Activated CD4-positive, alpha-beta T cell treated with anti-CD3 and anti-CD28 coated beads, Interleukin-2, amount 50 U/mL, for 24 hours (primary cell): ENCODE measurements at places on chromosomes 6 and 20.
A peak's percentile ranks its signal among the peaks of the same experiment; 100 is the strongest.

GRCh38 chr20:38853759-38854158 lies 48.3 kb downstream of the PPP1R16B start:
- DNase-seq, result no peak

DNA sequence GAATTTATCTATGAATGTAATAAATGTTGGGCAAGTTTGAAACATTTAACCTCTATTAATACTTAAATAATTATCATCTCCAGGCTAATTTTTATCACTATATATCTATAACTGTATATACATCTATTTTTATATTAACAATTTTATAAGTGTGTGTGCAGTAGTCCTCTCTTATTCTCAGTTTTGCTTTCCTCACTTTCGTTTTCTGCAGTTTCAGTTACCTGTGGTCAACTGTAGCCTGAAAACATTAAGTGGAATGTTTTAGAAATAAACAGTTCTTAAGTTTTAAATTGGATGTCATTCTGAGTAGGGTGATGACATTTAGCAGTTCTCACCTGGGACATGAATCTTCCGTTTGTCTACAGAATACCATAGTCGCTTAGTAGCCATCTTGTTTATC lies 379.4 kb upstream of the MAN1A1 start:
- no peak for DNase-seq

DNA sequence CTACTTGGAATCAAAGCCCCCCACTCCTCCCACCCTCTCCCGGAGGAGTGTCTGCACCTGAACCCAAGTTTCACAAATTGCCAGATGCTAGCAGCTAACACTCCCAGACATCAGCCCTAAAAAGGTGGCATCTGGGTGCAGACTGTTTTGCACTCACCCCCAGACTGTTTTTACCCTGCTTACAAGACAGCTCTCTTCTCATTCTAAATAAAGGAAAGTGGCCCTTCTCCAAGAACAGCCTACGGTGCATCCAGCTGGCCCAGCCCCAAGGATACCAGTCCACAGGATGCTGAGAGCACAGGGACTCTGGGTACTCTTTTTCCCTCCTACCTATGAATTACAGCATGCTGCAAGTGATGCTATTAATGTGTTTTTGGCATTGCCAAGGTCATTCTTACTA lies 842.0 kb upstream of the FLRT3 start:
- DNase-seq, result no peak

DNA sequence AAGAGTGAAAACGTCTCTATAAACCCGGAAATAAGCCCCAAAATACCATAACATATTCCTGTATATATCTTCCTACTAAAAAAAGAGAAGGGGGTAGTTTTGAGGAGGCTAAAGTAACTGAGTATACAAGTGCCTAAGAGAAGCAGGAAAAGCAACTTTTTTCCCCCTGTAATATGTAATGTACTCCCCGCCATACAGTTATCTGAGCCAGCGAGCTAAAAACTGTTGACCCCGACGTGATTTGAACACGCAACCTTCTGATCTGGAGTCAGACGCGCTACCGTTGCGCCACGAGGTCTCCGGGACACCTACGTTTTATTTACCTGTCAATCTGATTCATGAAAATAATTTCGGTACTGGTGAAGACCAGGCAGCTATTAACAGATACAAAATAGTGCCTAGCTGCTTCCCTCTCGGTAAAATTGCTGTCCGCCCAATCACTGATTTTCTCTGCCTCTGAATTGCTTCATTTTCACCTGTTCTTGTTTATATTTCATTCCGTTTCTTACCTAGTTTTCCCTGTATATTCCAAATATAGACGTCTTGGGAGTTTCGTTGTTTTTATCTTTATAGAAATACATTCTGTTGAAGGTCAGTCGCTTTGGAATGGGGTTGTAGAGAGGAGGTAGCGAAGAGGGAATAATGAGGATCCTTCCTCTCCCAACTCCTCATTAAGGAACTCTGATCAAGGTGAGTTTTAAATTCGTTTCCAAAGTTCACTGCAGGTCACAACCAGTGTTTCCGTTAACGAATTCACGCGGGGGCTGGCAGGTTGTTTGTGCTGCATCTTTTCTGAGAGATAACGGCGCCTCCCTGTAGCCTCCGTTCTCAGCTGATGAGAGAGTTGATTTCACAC lies 33.6 kb upstream of the BTN3A2 start:
- peak; percentile 67 for DNase-seq

GRCh38 chr6:37530297-37530696 lies 30.6 kb upstream of the CCDC167 start:
- no peak for DNase-seq

DNA sequence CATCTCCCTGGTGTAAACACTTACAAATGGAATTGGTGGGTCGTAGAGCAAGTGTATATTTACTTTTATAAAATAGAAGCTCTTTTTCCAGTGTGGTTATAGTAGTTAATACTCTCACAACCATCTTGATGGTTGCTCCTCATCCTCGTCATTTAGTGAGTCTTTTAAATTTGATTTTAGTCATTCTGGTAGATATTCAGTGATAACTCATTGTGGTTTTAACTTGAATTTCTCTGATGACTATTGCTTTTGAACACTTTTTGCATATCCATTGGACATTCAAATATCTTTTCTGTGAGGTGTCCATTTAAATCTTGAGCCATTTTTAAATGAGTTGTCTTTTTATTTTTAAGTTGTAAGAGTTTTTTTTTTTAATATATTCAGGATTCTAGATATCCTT lies 189.2 kb upstream of the PHACTR1 start:
- DNase-seq, result no peak

GRCh38 chr6:132648356-132648755 lies 10.6 kb downstream of the TAAR1 start:
- DNase-seq, result no peak

DNA sequence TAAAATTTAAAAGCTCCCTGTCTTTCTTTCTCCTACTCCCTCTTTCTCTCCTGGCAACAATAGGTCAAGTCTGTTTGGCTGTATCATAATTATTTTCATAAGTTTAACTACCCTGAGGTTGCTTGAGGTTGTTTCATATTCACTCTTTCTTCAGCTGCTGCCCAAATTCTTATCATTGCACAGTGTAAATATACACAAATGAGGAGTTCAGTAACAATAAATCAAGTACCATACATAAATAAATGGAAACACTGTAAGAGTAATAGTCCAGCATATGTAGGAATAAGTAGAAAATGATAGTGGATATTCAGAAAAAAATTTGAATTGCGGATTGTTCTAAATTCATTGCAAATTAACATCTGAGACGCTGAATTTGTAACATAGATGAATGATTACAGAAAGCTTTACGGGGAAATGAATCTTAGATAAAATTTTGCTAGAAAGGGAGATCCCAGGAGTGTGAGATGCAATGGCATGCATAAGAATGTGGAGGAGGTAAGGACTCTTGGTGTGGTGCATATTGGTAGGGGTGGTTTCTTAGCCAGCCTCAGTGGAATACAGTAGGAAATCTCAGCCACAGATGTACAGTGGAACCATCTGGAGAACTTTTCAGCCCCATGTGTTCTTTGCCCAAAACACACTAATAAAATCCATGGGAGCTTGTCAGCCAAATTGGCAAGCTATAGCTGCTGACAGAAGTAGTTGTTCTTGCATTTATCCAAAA lies 480.7 kb downstream of the HTR1B start:
- DNase-seq, result no peak

GRCh38 chr6:29992807-29993206 lies 50.5 kb downstream of the HLA-A start:
- DNase-seq, result no peak

DNA sequence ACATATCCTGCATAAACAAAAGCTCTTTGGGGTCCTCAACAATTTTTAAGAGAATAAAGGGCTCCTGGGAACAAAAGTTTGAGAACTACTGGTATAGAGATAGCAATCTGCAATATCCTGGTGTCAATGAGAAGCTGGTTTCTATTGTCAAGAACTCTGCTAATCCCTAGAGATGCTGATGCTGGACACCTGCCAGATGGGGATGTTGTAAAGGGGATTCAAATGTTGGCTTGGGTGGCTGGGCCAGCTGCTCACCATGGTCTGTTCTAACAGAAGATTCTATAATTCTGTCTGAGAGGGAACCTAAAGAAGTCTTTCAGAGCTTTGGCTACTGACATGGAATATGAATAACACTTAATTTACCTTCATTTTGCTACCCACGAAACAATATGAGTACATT lies 137.8 kb downstream of the BTBD9 start:
- DNase-seq, result no peak

GRCh38 chr20:59830665-59831023 lies 102.8 kb downstream of the SYCP2 start:
- DNase-seq, result no peak

DNA sequence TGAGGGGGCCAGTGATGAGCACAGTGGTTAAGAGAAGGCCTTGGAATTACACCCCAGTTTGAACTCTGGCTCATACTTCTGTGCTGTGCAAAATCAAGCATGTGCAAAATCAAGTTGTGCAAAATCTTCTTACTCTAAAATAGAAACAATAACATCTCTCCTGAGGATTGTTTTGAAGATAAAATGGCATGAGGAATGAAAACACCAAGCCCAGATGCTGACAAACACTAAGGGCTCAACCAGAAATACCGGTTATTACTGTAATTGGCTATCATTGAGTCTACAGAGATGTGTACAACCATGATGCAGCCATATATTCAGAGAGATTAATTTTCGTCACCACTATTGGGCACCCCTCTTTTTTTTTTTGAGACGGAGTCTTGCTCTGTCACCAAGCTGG lies 5.9 kb upstream of the BCAS1 start:
- DNase-seq, result no peak

- DNase-seq, result no peak
These were observed 554.9 kb downstream of the CDH26 start for GRCh38 chr20:60513141-60513540.

GRCh38 chr6:125507987-125508655 lies 206.4 kb upstream of the HDDC2 start:
- no peak for DNase-seq

DNA sequence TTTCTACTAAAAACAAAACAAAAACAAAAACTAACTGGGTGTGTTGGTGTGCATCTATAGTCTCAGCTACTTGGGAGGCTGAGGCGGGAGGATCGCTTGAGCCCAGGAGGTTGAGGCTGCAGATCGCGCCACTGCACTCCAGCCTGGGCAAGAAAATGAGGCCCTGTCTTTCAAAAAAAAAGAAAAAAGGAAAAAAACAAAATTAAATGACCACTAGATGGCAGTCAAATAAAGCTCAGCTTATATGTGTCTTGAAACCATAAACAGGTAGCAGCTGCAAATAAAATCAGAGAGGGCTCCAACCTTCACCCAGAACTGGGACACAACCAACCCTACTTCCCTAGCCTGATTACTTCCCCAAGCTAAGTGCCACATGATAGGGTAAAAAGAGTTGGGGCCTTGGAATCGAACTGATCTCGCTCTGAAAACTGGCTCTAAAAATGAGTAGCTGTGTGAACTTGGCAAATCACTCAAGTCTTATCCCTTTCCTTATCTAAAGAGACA lies 67.1 kb upstream of the ADGRF4 start:
- no peak for DNase-seq

DNA sequence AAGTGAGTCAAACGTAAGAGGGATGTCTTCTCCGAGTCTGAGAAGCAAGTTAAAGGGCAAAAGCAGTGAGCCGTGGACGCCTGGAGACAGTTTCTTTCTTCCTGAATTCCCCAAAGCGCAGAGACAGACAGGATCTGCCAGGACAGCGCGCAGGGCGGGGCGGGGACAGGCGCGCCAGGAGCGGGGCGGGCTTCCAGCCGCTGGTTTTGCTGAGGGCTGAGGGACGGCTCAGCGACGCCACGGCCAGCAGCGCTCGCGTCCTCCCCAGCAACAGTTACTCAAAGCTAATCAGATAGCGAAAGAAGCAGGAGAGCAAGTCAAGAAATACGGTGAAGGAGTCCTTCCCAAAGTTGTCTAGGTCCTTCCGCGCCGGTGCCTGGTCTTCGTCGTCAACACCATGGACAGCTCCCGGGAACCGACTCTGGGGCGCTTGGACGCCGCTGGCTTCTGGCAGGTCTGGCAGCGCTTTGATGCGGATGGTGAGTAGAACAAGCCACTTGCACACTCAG lies at the start of gene SCGN:
Gene SCGN (plus strand): TSS at position 209 of the 509 bp plus-strand sequence. CDS start 189 bp downstream, at position 398.
- DNase-seq, result peak; percentile 12

DNA sequence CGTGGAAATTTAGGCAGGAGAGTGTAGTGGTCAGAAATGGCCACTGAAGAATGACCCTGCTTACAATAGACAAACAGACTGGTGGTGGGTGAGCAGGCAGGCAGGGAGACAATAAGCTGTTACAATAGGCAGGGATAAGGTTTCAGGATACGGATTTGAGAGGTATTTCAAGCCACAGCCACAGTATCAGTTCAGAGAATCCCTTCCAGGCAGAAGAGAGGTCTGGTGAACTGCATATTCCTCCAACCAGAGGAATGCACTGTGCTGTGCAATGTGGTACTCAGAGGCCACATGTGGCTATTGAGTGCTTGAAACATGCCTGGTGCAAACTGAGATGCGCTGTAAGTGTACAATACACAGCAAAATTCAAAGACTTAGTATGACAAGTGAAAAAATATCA lies 20.6 kb downstream of the RMND1 start:
- no peak for DNase-seq

- no peak for DNase-seq
These were observed 610 bp downstream of the PSORS1C1 start for GRCh38 chr6:31114970-31115849.

- DNase-seq, result no peak
These were observed 53.3 kb upstream of the TNFRSF21 start for GRCh38 chr6:47362857-47363461.
